Inflammatory macrophage treated with lipopolysaccharide for 1 hour (primary cell): ENCODE measurements at places on chromosomes 16 and 17.
A peak's percentile ranks its signal among the peaks of the same experiment; 100 is the strongest.

DNA sequence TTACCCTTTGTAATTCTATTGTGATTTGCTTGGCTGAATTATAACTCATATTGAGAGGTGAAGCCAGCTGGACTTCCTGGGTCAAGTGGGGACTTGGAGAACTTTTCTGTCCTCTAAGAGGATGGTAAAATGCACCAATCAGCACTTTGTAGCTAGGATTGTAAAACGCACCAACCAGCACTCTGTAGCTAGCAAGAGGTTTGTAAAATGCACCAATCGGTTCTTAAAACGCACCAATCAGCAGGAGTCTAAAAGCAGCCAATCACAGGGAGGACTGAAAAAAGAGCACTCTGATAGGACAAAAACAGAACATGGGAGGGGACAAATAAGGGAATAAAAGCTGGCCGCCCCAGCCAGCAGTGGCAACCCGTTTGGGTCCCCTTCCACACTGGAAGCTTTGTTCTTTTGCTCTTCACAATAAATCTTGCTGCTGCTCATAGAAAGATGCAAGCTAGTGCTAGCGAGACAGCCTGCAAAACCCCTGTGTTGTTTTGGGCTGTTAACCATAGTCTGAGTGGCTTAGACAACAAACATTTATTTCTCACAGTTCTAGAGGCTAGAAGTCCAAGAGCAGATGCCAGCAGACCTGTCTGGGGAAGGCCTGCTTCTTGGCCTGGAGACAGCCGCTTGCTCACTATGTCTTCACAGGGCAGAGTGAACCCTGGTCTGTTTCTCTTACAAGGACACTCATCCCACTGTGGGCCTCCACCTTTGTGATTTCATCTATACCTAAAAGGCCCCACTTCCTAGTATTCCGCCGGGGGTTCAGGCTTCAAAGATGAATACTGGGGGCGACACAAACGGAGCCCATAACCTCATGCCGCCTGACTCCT, 39.0 kb upstream of the CRISPLD2 start:
- DNase-seq: no peak

DNA sequence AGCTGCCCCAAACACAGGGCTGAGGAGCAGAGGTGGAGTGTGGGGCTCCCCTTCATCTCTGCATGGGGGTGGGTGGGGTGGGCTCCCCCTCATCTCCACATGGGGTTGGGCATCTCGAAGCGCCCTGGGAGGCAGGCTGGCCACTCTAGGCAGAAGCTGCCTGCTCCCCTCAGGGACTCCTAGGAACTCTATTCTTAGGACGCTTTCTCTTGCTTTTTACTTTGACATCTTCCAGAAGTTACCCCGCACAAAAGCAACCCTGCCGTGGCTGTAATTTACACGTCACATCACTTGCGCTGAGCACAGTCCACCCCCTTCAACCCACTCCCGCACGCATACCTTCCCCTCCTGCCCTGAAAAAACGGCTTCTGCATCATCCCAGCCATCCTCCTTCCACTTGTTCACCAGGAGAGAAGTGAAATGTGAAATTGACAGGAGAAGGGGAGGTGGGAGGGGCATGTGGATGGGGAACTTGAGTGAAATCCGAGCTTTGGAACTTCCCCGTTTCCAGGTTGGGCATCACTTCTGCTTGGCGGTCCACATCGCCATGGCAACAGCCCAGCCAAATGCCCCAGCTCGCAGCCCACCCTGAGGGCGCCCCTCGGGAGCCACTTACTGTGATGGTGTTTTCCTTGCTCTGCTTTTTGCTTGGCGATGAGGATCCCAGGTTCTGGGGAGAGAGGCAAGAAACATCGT, 53.7 kb upstream of the RCVRN start:
- DNase-seq: peak; percentile 59

DNA sequence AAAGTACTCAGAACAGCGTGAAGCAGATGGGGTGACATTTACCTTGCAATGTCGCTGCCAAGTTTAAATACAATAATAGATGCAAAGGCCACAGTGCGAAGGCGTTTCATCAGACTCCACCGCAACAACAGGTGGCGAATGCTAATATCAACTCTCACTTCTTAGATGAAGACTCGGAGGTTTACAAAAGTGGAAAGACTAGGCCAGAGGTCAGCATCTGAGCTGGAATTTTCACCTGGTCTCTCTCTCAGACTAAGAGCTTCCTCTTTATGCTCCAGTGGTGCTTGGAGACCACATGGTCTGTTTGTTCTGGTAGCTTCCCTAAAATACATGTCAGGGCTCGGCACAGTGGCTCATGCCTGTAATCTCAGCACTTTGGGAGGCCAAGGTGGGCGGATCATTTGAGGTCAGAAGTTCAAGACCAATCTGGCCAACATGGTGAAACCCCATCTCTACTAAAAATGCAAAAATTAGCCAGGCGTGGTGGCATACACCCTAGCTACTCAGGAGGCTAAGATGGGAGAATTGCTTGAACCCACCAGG, 169.1 kb downstream of the XYLT1 start:
- peak; percentile 46 for DNase-seq

DNA sequence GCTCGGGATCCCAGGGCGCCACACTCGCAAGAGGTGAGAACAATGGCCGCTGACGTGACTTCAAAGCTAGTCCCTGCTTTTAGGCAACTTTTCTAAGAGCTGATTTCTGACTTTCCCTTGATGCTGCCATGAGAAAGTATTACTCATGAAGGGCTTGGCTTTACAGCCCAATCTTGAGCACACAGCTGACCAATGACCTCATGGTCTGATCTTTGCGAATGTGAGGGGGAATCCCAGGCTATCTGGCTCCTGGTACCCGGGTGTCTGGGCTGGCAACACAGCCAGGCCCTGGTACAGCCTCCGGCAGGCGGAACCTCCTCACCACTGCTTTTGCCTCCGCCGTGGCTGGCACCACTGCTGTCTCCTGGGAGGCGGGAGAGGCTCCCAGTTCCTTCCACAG, 17.5 kb downstream of the NDUFAF8 start:
- peak; percentile 65 for DNase-seq

DNA sequence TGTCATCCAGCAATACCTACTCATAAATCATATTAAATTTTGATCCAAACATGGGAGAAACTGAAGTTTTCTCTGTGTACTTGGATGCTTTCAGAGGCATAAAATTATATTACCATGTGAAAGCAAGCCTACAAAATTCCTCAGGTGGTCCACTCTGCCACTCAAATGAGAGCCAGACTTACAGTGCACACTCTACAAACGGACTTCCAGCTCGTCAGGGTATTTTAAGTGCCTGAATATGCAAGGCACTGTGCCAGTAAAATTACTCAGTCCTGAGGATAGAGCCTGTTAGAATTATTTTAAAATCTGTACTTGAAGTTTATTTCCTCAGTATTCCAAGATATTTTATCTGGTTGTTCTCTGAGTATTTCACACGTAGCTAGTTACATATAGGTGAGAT, 54.5 kb downstream of the TENT4B start:
- DNase-seq: no peak

GRCh38 chr17:51044976-51045375, 75.7 kb downstream of the SPAG9 start:
- DNase-seq: no peak

- DNase-seq: no peak
These were observed 264.5 kb downstream of the NTN1 start for GRCh38 chr17:9285602-9286427.

- DNase-seq: no peak
These were observed 9.0 kb downstream of the CBFA2T3 start for GRCh38 chr16:88967830-88968588.

- DNase-seq: no peak
These were observed 12.4 kb downstream of the ZFPM1 start for GRCh38 chr16:88465387-88465983.

- DNase-seq: no peak
These were observed 13.5 kb upstream of the DBNDD1 start for GRCh38 chr16:90032674-90033331.

DNA sequence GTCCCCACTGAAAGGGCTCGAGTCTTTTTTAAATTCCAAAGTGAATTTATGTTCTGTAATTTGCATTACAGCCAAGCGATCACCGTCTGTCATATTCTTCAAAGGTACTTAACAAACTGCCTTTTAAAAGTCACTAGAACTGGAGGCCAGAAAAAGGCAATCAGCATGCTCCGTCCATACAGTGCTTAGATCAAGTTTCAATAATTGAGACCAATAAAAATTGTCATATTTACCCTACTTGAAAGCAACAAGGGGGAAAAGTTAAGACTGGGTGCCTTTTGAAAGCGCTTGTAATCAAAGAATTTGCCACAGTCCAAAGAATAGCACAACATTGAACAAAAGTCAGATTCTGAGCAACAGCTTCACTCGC, 9.0 kb upstream of the ZFHX3 start:
- DNase-seq: no peak

DNA sequence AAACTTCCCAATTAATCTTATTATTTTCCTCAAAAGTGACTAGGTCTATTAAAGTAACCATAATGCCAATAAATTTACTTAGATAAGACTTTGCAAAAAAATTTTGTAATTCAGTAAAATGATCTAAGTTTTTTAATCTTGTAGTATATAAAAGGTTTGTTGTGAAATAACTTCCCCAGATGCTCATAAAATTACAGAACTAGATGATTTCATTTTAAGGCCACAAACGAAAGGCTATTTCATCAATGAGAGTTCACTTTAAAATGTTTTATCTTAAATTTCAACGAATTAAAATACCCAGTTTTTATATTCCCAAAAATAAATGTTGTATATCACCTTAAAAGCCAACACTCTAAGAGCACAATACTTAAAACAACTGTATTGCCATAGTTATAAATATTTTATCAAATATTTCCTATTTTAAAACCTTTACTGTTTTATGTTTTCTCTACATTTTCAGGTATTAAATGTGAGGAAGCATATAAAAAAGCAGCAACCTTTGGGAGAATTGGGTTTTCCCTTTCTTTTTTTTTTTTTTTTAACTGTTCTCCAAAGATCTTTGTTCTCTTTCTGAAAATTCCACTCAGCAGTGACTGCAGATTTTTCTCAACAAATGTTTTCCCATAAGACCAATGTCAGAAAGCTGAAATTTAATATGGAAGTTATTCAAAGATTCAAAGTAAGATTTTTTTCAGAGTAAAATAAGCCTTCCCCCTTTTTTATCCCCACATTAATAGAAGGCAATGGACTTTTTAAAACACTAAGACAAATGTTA, 169.9 kb downstream of the CYB561 start:
- peak; percentile 74 for DNase-seq

- DNase-seq: no peak
These were observed 12.7 kb downstream of the MRM1 start for GRCh38 chr17:36614081-36614480.

GRCh38 chr16:89146211-89147005, 25.1 kb upstream of the CDH15 start:
- no peak for DNase-seq

DNA sequence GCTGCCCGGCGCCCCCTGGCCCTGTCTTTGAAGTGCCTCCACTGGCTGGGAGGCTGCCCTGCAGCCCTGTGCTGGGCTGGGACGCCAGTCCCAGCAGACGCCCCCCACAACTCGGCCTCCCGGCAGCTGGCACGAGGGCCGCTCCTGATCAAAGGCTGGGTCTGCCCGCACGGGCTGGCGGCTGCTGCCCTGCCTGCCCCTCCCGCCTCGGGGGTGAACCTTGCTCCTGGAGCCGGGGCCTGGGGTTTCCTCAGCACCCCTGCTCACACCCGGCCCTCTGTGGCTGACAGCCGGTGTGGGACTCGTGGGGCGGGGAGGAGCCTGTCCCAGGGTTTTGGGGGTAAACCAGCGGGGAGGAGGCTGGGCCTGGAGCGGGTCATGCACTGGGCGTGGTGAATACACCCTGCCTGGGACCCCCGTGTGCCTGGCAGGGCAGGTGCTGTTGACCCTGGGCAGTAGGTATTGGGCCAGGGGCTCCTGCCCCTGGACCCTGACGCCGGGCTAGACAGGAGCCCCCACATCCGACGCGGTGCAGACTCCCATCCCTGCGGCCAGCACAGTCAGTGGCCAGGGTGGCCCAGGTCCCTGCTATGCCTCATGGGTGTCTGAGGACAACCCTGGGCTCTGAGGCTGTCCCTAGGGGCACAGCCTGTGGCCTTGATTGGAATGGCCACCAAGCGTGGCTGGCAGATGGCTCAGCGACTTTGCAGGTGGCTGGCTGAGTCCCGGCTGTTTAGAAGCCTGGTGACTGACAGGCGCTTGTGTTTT, 21.7 kb downstream of the CENPX start:
- no peak for DNase-seq

- DNase-seq: peak; percentile 12
These were observed 33.5 kb upstream of the EMP2 start for GRCh38 chr16:10613785-10614485.

DNA sequence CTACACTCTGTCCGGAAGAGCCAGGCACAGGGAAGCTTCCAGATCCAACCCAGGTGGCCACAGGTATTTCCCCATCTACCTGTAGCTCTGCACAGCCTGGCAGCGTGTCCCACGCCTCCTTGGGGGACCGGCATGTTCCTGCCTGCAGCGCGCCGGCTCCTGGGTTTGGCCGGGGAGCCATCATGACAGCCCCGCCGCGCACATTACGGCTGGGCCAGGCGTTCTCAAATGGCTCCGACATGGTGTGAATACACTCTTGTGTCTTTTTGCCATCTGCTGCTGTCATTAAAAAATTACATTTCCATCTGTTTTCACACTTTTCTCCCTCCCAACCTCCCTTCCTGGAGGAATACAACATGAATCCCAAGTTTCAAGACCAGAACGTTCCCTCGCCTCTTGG, 8.0 kb upstream of the GINS2 start:
- no peak for DNase-seq

- DNase-seq: no peak
These were observed 21.8 kb upstream of the ITGB3 start for GRCh38 chr17:47231866-47232265.

DNA sequence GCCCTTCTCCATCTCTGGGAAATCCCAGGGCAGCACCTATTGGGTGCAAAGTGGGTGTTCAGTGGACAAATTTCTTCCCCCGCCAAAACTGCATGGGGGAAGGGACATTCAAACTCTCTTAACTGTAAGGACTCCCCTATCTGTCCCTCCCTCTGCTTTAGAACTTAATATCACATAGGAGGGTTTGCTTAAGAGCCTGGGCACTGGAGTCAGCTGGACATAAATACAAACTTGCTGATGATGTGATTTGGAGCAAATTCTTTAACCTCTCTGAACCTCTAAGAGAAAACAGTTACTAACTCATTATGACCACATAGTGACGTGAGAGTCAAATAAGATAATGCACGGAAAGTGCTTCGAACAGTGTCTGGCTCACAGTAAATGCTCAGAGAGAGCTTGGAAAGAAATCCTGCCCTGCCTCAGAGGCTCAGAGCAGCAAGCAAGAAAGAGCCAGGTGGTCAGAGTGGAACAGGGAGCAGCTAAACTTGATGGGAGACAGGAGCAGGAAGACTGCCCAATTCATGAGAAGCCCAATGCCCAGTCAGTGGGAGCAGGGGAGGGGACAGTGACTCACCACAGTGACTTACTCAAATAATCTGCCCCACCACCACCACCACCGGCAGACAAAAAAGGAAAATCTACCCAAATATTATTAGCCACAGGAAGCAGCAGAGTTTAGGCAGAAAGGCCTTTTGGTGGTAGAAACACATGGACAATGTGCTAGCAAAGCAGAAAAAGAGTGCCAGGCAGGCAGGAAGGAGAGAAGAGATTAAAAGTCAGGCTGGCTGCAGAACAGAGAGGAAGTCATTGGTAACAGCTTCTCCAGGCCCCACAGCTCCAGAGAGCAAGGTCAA, 23.9 kb upstream of the CCL1 start:
- peak; percentile 78 for DNase-seq
